D721Med (cell line): ENCODE measurements at places on chromosomes 5 and 9.

GRCh38 chr5:110442856-110443255, 283.6 kb downstream of the TMEM232 start:
- DNase-seq, result no peak

- no peak for DNase-seq
These were observed 935.8 kb downstream of the TLE4 start for GRCh38 chr9:80507611-80508010.

- no peak for DNase-seq
These were observed 5.1 kb upstream of the RAB14 start for GRCh38 chr9:121206516-121207370.

GRCh38 chr9:135920256-135920930, 13.0 kb upstream of the CAMSAP1 start:
- no peak for DNase-seq
